ENCODE measurements at places on chromosomes 3 and 15.

DNA sequence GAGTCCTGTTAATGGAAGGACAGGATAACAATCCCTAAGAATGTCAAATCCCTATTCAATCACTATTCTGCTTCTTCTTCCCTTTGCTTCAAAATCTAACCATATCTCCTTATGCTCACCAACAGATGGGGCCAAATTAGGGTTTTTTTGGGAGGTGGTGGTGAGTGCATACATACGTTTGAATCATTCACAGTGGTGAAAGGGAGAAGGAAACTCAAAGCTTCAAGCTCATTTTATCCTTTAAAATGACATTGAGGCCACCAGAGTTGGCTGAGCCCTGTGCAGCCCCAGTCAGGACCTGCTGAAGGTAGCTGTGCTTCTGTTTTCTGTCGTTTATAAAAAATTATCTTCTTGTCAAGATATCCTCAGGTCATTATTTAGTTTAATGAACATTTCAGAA lies 607.5 kb upstream of the AGTR1 start:
- DNase-seq = no peak

DNA sequence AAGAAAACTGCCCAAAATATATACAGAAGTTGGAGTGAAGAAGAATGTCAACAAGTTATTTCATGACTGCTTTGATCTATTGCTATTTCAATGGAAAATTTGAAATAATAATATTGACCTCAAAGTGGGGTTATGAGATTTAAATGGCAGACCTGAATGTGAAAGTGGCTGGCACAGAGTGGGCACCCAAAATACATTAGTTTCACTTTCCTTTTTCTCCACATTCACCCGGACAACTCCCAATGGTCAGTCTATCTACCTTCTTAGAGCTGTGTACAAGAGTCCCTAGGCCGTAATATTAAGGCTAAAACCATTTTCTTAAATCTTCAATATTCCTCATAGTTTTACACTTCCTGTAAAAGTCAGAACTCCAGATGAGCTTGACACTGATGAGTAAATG lies 61.6 kb upstream of the ETV5 start:
- no peak for DNase-seq

DNA sequence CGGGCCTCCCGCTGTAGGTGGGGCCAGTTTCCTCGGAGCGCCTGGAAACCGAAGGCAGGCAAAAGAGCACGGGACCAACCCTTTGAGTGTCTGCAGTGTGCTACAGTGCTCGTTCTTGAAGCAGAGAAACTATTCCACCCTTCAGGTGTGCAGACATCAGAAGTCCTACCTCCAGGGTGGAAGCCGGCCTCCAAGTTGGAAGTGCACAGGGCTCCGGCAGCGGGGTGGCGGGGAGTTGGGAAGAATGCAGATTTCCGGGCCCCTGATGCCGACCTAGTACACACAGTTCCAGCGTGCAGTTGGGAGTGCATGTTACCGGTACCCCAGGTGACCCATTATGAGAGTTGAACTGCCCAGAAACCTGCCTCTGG lies 3.0 kb downstream of the KLF13 start:
- no peak for DNase-seq

DNA sequence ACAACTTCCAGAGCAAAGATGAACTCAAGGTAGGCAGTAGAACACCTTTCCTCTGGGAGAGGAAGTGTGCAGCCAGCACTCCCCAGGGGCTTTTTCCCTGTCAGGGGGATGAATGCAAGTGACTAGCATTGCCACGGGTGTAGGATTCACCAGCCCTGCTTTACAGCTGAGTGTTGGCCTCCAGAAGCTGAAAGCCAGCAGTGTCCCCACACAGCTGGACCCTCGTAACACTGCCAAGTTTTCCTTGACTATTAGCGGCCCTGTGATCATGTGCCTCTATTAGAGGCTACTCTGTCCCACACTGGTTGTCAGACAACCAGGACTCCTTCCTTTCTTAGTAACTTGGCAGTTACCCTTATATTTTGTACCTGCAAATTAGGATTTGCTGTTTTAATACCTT lies 104.9 kb upstream of the MANF start:
- DNase-seq = no peak

DNA sequence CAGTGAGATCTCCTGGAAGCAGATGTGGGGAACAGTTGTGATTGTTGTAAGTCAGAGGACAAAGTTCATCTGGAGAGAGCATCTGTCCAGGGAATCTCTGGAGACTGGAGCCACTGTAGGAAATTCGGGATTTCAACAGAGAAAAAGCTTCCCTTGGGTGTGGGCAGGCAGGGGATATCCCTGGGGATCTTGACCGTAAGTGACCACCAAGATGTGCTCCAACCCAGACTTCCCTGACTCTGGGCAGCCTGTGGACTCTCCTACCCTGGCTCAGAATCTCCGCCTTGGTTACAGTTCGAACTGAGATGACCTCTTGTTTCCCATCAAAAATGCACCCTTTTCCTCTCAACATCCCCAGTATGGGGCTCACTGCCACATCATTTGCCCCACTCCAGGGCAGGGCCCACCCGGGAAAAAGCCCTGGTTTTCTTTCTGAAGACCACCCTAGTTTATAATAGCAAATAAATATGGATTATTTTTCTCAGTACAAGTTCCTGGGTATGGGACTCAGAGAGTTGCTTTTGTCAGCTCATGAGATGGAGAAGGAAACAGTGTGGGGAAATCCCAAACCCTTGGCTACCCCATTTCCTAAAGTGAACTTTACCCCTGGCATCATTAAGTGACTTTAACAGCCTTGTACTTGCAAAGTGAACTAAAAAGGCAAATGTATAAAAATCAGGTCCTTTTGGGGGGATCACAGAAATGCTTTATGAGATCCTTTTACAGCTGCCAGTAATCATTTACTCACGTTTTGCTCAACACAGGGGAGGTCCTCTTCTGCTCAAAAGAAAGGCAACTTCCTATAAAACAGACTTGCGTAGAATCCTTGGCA lies 89.9 kb downstream of the CCNL1 start:
- DNase-seq = no peak

DNA sequence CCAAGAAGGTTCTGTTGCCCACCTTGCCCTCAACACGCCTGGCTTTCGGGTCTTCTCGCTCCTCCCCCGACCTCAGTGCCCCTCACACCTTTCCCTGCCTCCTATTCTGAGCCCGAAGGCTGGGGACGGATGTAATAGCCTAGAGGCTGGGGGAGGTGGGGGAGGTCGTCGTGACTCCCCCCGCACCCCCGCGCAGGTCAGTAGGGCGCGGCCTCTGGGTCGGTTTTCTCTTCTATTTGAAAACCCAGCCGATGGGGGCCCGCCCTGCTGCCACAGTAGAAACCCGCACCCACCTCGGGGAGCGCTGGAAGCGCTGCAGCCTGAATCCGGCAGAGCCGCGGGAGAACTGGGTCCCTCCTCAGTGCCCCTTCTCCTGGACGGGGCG lies 1.0 kb upstream of the RBPMS2 start:
- DNase-seq = no peak

DNA sequence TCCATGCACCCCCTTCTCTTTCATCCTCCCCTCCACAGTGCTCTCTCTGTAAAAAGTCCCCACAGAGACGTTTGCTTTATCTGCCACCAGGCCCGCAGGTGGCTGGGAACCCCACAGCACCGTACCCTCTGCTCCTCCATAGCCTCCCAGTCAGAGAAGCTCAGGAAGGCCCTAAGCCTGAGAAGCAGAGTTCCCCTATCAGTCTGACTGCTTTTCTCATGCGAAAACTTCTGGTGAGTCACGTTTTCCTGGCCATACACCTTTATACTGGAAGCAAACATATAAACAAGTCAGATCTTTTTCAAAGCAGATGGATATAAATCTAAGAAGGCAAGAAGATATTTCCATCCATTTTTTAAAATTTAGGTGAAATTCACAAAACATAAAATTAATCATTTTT lies 51.5 kb upstream of the MEF2A start:
- no peak for DNase-seq

DNA sequence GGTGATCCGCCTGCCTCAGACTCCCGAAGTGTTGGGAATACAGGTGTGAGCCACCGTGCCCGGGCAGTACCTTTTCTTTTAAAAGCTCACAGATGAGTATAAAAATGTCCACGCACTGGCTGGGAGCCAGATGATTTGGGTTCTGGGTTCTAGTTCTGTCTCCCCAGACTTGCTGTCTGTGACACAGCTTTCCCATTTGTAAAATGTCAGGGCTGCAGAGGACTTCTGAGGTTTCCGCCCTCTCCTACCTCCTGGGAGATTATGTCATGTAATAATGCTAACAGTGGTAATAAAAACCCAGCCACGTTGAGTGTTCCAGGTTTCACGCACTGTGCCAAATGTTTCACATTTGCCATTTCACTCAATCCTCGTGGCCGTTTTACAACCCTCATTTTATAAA lies 1.3 kb upstream of the PPP4R2 start:
- no peak for DNase-seq

GRCh38 chr15:27082526-27082925 lies 111.5 kb downstream of the GABRG3 start:
- no peak for DNase-seq

GRCh38 chr3:85228966-85229365 lies 270.2 kb downstream of the CADM2 start:
- DNase-seq = no peak

DNA sequence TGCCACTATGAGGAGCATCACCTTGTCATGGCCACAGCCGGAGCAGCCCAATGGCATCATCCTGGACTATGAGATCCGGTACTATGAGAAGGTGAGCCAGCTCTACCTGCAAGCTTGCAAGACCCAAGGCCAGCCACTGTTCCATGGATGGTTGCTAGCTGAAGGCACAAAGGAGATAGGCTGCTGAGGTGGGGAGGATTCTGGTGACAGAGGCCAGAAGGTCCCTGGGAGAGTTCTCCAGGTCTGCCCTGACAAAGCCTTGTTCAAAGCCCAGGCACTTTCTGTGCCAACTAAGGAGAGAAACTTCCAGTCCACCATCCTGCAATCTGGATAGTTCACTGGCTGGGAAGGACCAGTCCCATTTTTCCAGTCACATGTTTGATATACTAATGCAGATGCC lies 359.1 kb downstream of the EPHB1 start:
- no peak for DNase-seq

DNA sequence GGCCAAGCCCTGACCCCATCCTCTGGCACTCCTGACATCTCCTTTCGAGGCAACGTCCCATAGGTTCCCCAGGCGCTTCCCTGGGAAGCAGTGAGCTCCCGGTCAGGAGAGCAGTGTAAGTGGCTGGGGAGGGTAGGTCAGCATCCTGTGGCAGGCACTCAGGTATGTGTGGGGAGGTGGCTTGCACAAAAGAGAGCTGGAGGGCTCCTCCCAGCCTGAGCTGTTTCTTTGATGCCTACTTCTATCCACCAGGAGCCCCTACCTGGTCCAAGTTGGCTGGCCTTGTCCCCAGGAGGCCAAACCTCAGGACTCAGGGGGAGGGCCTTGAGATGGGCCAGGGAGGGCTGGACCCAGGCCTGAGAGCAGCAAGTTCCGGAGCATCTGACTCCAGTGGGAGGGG lies 31.7 kb upstream of the LINGO1 start:
- DNase-seq = no peak

GRCh38 chr3:144189044-144189443 lies 217.4 kb downstream of the DIPK2A start:
- DNase-seq = no peak

GRCh38 chr3:33057320-33058298 lies 39.3 kb downstream of the GLB1 start:
- no peak for DNase-seq

- DNase-seq = no peak
Measured at GRCh38 chr3:129460572-129460971, 20.5 kb downstream of the IFT122 start.

DNA sequence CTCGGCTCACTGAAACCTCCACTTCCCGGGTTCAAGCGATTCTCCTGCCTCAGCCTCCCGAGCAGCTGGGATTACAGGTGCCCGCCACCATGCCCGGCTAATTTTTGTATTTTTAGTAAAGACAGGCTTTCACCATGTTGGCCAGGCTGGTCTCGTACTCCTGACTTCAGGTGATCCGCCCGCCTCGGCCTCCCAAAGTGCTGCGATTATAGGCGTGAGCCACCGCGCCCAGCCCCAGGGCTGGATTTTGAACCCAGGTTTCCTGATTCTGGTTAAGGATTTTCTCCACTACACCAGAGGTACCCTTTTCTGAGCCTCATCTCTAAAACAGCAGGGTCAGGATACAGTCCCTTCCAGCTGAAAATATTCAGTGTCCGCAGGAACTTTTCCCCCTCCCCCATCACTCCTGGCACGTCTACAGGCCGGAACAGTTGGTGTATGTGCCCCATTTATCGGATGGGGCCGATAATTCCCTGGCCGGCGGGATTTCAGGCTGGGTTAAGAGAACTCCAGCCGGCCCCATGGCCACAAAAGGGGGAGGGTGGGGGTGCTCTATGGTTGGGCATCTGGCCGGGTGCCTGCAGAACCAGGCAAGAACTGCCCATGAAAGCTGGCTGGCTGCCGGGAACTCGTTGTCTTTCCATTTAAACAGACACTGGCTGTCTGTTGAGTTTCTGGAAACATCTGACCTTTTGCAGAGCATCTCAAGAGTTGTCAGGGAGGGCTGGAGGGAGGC lies 26.8 kb upstream of the SEMA4B start:
- peak; percentile 14 for DNase-seq

DNA sequence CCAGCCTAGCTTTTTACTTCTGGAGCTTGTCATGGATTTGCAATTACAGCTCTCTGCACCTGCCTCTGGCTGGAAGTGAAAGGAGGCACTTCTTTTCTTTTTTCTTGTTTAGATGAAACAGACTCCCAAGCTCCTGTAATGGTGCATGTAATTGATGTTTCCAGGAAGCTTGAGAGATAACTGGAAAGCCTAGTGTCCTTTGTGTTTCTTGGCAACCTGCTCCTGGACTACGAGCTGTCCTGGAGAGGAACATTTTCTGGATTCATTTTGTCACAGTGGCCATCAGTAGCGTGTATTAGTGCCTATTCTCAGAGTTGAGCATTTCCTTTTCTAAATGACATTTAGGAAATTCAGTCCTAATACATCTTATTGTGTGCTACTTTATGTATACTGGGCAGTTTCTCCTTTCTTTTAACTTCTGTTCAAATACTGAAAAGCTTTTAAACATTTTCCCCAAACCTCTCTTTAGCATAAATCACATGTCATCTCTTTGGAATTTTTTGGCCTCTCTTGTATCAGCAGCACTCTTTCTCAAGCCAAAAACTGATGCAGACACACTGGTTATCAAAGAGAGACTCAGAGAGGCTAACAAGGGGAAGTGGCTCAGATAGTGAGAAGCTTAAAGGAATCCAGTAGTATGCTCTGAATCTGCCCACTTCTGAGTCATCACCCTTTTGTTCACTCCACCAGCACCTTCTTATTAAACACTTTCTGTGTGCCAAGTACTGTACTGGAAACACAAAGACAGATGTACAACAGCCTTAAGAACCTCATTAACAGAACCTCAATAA lies 62.6 kb upstream of the SLC2A2 start:
- DNase-seq = peak; percentile 11

DNA sequence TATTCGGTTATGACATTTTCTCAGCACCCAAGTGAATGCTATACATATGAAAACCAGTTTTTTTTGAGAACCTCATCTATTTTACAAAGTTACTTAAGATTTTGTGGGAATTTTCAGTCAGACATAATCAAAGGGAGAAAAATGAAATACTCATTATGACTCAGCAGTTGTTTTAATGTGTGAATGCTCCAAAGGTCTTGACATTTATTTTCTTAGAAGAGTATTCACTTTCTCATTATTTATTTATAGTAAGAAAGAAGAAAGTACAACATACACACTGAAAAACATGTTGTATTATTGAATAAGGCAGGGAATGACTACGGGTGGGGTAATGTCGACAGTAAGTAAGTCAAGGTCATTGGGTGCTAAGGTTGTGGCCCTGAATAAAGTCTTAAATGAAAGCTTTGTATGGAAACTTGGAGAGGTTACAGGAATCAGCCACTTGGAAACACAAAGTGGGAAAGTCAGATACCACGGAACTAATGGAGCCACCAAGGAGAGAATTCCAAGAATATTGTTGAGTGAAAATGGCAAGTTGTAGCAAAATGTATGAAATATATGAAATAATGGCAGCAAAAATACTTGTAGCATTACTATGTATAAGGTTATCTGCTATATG lies 844.5 kb downstream of the TBL1XR1 start:
- DNase-seq = no peak

Measured in DMS 273 treated with DMSO at 0.1 percent for 48 hours (cell line).